ENCODE measurements at places on chromosomes 3 and 15.

DNA sequence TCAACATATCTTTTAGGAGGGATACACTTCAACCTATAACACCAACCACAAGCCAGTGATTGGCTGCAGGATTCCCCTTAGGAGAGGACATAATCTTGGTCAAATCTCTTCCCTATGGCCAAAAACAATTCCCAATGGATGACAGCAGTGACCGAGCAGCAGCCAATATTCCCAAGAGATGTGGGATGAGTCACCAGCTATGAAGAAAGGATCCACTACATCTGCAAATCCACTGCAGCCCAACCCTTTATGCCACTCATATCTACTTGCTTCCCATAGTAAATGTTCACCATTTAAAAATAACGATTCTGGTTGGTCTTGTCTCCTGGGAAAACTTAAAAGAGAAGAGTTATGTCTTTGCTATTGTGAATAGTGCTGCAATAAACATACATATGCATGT, 4.5 kb upstream of the IQCF5 start:
- DNase-seq, result no peak

GRCh38 chr3:31579828-31580227, 47.1 kb downstream of the STT3B start:
- no peak for DNase-seq

GRCh38 chr3:119175872-119176756, 2.7 kb downstream of the UPK1B start:
- no peak for DNase-seq

DNA sequence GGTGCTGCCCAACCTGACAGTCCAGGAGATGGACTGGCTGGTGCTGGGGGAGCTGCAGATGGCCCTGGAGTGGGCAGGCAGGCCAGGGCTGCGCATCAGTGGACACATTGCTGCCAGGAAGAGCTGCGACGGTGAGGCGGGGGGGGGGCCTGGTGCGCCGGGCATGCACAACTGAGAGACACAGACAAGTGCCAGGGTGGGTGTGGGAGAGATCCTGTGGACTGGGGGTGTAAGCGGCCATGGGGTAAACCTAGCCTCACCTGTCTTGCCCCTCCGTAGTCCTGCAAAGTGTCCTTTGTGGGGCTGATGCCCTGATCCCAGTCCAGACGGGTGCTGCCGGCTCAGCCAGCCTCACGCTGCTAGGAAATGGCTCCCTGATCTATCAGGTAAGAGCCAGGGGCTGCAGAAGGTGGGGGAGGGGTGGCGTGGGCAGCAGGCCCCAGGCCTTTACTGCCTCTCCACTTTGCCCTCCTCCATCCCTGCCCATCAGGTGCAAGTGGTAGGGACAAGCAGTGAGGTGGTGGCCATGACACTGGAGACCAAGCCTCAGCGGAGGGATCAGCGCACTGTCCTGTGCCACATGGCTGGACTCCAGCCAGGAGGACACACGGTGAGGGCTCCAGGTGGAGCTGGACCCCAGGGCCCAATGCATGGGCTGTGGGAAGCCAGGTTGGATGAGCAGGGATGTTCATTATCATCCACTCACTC, 3.3 kb downstream of the CHRD start:
- DNase-seq, result no peak

DNA sequence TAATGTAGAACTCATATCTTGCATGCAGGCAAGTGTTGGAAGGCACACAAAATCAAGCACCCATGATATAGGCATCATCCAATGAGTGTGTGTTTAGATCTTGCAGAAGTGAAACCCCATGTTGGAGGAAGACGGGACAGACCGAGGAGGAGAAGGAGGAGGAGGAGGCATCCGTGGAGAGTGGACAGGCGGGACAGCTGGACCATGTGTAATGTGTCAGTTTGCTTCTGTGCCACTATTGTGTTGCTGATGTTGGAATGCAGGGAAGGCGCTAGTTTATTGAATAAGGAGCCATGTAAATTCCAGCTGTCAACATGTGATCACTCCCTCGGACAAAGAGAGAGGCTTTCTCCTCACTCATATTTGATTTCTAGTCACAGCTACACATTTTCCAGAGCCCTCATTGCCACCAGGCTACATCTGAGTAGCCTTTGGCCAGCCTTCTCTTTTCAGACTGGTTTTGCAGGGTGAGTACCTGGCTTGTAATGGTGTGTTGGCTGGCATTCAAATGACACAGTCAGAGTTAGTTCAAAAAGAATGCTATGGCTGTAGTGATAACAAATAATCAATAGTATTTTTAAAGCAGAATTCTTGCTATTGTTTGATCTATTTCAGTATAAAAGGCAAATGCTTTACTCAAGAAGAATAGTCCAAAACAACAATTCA, 1037.6 kb upstream of the NR2F2 start:
- DNase-seq, result no peak
